ENCODE measurements at places on chromosomes 12 and 14. TPM values are rescaled to one million over a fixed set of nuclear protein-coding genes. Genes with fewer than 3 reads are reported as not detected.
A peak's percentile ranks its signal among the peaks of the same experiment; 100 is the strongest.

DNA sequence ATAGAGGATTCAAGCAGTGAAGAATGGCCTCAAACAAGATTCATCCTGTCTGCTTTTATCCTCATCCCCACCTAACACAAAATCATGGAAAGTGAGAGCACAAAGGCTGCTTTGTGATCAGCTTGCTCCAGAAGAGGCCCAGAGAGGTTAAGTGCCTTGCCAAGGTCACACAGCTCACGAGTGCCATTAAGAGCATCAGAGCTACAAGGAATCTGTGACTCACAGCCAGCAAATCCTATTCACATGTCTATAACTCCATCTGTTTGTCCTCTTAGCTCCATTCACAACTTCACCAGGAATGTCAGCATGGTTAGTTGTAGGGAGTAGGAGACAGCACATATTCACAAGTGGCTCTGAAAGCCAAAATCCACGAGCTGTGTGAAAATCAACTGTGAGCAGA lies 79.8 kb downstream of the TTC9 start:
- H3K27me3 ChIP-seq: no peaks in the 10 kb centered on the region
- H3K27ac ChIP-seq: no peak overlapping the region
- no peaks in the 10 kb centered on the region for H3K4me1 ChIP-seq
- H3K4me3 ChIP-seq: no peak overlapping the region

DNA sequence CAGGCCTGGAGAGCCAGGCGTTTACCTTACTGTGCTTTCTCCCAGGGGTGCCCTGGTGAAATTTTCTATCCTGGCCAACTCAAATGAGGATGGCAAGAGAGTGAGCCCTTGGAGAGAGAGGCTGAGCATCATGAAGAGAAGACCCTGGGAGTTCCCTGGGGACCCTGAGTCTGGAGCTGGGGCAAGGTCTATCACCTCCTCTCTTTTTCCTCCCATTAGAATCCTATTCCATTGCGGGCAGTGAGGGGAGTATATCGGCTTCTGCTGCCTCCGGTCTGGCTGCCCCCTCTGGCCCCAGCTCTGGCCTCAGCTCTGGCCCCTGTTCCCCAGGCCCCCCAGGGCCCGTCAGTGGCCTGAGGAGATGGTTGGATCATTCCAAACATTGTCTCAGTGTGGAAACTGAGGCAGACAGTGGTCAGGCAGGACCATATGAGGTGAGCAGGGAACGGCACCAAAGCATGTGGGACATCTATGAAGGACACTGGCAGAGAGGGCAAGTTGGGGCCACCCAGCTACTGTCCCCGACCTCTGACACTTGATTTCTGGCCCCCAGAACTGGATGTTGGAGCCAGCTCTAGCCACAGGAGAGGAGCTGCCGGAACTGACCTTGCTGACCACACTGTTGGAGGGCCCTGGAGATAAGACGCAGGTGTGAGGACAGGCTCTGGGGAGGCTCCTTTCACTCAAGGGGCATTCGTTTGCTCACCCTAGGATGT lies 1.6 kb downstream of the ARHGEF25 start:
- H3K4me3 ChIP-seq: no peak overlapping the region
- peaks cover 10% of the 10 kb centered on the region for H3K4me1 ChIP-seq
- H3K27ac ChIP-seq: no peak overlapping the region
- H3K27me3 ChIP-seq: peaks cover 12% of the 10 kb centered on the region

GRCh38 chr12:115962216-115962615 lies 315.3 kb downstream of the MED13L start:
- no peak overlapping the region for H3K27ac ChIP-seq
- no peaks in the 10 kb centered on the region for H3K27me3 ChIP-seq
- H3K4me3 ChIP-seq: no peak overlapping the region
- H3K36me3 ChIP-seq: no peaks in the 10 kb centered on the region
- no peak for DNase-seq

- H3K4me1 ChIP-seq: no peaks in the 10 kb centered on the region
- DNase-seq: no peak
- H3K36me3 ChIP-seq: no peaks in the 10 kb centered on the region
- H3K4me3 ChIP-seq: no peak overlapping the region
Measured at GRCh38 chr12:128661226-128661569, 162.6 kb downstream of the SLC15A4 start.

DNA sequence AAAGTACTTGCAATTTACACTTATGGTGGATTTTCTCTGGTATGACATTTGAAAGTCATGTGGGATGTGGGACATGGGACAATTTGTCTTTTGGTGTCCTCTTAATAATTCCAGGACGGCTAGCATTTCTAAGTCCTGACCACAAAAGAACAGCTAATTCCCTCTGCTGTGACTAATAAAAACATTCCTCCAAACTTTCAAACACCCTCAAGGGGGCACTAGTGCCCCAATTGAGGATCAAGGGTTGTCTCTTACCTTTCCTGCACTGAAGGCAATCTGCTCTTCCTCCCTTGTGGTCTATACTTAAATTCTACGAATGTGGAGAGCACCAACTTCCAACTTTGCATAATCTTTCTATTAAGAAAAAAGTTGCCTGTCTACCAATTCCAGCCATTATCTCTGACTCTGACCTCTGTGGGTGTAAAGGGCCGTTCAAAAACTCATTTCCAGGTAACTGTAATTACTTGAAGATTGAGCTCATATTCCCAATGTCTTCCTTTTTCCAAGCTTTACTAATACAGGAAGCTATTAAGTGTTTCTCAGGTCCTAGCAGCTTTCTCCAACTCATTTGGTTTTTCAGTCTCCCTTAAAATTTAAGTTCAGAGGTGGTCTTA lies 210.2 kb downstream of the PTPRO start:
- no peaks in the 10 kb centered on the region for H3K36me3 ChIP-seq
- H3K27ac ChIP-seq: no peak overlapping the region
- no peak for DNase-seq
- no peaks in the 10 kb centered on the region for H3K4me1 ChIP-seq
- no peaks in the 10 kb centered on the region for H3K27me3 ChIP-seq
- no peak overlapping the region for H3K4me3 ChIP-seq

DNA sequence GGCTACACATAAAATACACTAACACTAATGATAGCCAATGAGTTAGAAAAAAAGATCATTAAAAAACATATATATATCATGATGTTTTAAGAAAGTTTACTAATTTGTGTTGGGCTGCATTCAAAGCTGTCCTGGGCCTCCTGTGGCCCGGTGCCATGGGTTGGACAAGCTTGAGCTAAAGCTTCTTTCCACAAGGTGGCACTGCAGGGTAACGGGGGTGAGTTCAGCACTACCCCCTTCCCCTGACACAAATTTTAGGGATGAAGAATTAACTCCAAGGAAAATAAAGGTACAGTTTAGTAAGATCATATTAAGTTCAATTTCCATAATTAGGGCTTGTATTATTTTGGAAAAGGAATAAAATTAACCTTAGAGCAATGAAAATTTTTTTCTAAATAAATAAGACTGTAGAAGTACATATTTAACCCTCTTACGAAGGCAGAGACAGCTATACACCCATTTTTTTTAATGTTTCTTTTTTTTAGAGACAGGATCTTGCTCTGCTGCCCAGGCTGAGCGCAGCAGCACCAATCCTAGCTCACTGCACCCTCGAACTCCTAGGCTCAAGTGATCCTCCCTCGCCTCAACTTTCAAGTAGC lies 38.9 kb downstream of the PPP1R13B start:
- DNase-seq: peak; percentile 69
- no peaks in the 10 kb centered on the region for H3K4me1 ChIP-seq
- H3K27me3 ChIP-seq: no peaks in the 10 kb centered on the region
- no peaks in the 10 kb centered on the region for H3K36me3 ChIP-seq

DNA sequence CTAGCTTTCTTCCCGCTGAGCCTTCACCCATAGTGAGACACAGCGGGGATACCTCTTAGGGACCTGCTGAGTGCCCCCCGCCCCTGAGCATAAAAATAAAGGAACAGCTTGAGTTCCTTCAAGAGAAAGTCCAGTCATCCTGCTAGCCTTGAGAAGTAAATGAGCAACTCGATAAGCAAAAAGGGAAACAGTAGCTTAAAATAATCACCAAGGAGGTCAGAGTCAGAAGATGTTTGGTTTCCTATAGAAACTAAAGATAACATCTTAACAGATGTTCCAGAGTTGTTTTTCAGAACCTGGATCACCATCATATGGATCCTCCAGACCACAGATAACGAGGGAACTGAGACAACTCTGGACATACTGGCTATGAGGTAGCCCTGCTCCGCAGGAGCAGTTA lies 94.0 kb downstream of the BCAT1 start:
- no peak overlapping the region for H3K4me3 ChIP-seq
- H3K27me3 ChIP-seq: no peaks in the 10 kb centered on the region
- no peak overlapping the region for H3K27ac ChIP-seq
- H3K36me3 ChIP-seq: no peaks in the 10 kb centered on the region
- H3K4me1 ChIP-seq: no peaks in the 10 kb centered on the region

DNA sequence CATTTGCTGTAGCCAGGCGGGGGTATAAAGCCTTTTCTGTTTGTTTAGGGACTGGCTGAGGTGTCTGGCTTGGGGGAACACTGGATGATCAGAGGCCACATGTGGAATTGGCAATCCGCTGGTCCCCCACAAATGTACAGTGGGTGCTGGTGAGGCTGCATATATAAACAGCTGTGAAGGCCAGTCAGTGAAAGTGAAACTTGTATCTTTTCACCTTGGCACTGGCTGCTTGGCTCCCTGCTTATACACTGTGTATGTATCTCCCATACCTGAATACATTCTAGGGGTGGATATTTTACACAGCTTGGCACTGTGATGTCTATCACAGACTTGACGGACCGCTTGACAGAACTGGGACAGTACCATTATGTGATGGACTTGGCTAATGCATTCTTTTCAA lies 246.8 kb upstream of the AVPR1A start:
- no peak overlapping the region for H3K4me3 ChIP-seq
- DNase-seq: no peak
- H3K27me3 ChIP-seq: no peaks in the 10 kb centered on the region

- peaks cover 10% of the 10 kb centered on the region for H3K4me1 ChIP-seq
- H3K36me3 ChIP-seq: no peaks in the 10 kb centered on the region
- H3K27me3 ChIP-seq: peaks cover 88% of the 10 kb centered on the region
- peak within 1 kb of the TSS; percentile 3 for H3K4me3 ChIP-seq
Measured at GRCh38 chr12:13981296-13981962, at the start of gene GRIN2B. GRIN2B (minus strand) TSS chr12:13981602; CDS start chr12:13866208, 115,394 bp downstream.

DNA sequence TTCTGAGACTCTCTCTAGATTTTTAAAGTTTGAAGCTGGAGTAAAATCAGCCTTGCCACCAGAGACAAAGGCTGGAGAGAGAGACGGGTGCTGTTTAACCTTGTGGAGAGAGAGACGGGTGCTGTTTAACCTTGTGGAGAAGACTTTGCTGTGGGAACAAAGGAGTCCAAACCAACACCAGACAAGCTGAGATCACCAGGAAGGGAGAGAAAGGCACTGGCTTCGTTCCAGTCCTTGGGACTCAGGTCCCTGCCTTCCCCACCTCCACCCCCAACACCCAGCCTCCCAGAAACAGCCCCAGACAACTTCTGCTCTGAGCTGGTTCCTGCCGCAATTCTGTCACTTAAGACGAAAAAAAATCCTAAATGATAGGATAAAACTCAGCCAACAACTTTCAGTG lies 1389.3 kb downstream of the AACS start:
- DNase-seq: no peak
- H3K27ac ChIP-seq: no peak overlapping the region
- no peaks in the 10 kb centered on the region for H3K27me3 ChIP-seq
- no peaks in the 10 kb centered on the region for H3K36me3 ChIP-seq
- H3K4me3 ChIP-seq: no peak overlapping the region
- no peaks in the 10 kb centered on the region for H3K4me1 ChIP-seq

DNA sequence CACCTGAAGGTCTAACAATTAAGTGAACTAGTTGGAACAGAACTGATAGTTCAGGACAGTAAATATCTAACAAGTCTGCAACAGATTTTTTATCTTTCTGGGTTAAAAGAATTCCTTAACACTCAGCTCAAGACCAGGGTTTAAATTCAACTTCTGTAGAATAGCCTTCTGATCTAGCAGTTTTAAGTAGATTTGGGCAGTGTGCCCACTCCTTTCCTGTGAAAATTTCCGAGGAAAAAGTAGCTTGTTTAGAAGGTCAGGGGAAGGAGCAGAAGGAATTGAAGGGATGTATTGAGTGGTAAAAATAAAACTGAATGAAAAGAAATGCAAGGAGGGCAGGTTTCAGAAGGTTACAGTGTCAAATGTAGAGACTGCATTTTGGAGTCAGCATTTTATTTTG lies 45.8 kb downstream of the ATL1 start:
- no peak overlapping the region for H3K4me3 ChIP-seq
- H3K27ac ChIP-seq: no peak overlapping the region
- no peaks in the 10 kb centered on the region for H3K4me1 ChIP-seq
- no peaks in the 10 kb centered on the region for H3K27me3 ChIP-seq

DNA sequence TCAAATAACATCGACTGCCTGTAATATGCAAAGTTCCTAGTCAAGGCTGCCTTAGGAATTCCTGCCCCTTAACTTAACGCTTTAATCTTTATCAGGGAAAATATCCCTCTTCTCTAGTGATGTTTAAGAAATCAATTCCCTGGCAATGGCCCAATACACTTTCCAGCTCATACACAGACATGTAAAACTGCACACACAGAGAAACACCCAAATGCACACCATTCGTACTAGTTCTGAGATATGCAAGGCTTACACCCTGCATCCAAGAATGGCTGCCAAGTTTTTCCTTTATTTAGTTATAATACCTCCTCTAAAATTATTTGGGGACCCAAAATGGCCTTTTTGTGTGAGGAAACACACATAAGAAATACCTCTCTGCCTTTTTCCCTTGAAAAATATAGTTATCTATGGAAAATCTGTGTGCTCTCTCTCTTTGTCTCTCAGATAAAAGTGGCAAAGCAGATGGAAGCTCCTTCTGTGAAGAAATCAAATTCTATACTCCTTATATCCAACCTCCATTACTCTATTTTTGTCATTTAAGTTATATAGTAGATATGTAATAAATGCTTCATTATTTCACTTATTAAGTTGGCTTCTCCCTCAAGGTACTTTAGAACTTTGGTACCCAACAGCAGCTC lies 120.0 kb upstream of the MDM1 start:
- H3K4me3 ChIP-seq: no peak overlapping the region
- peak overlapping the region; percentile 60 for H3K27ac ChIP-seq
- no peaks in the 10 kb centered on the region for H3K27me3 ChIP-seq
- H3K36me3 ChIP-seq: no peaks in the 10 kb centered on the region
- peaks cover 20% of the 10 kb centered on the region for H3K4me1 ChIP-seq
- DNase-seq: no peak

GUCY2C gene
- not detected for total RNA-seq

MYH6 gene
- 1.5 TPM for total RNA-seq

NRIP2 gene
- total RNA-seq: 0.96 TPM

ZDHHC22 gene
- total RNA-seq: not detected

ZC3H10 gene
- 8.7 TPM for total RNA-seq

TAS2R31 gene
- total RNA-seq: 2.1 TPM

HOXC9 gene
- total RNA-seq: 0.32 TPM

LMBR1L gene
- total RNA-seq: 39.9 TPM
